ENCODE measurements at places on chromosomes 13 and 19.

DNA sequence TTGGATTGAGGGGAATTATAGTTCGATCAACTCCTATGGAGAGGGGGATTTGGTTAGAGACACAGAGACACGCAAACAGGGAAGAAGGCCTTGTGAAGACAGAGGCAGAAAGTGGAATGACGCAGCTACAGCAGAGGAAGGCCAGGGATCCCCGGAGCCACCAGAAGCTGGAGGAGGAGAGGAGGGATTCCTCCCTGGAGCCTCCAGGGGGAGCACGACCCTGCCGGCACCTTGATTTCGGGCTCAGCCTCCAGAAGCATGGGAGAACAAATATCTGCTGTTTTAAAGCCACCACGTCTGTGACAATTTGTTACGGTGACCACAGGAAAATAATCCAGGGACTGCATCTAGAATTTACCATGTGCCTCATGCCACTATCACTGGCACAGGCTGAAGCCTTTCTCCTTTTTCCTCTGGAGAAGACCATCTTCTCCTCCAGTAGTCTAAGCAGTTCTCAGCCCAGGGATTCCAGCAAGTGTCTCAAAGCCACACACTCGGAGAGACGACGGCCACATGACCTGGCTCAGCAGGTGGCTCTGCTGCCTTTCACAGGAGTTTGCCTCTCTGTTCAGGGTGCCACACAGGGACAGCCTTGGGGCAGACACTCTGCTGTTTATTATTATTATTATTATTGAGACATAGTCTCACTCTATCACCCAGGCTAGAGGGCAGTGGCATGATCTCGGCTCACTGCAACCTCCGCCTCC, 39.9 kb upstream of the CCNE1 start:
- DNase-seq, result no peak

- DNase-seq, result no peak
These were observed 4.2 kb downstream of the SNRPA start for GRCh38 chr19:40755248-40755624.

DNA sequence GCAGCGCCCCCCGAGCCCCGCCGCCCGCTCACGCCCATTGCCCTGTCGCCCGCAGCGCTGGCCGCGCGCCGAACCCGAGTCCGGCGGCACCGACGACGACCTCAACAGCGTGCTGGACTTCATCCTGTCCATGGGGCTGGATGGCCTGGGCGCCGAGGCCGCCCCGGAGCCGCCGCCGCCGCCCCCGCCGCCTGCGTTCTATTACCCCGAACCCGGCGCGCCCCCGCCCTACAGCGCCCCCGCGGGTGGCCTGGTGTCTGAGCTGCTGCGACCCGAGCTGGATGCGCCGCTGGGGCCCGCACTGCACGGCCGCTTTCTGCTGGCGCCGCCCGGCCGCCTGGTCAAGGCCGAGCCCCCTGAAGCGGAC, 518 bp downstream of the KLF2 start:
- DNase-seq, result no peak

GRCh38 chr19:46478356-46478986, 7.1 kb upstream of the PNMA8A start:
- DNase-seq, result no peak

- no peak for DNase-seq
These were observed 7.1 kb downstream of the RFX2 start for GRCh38 chr19:6103217-6103644.

DNA sequence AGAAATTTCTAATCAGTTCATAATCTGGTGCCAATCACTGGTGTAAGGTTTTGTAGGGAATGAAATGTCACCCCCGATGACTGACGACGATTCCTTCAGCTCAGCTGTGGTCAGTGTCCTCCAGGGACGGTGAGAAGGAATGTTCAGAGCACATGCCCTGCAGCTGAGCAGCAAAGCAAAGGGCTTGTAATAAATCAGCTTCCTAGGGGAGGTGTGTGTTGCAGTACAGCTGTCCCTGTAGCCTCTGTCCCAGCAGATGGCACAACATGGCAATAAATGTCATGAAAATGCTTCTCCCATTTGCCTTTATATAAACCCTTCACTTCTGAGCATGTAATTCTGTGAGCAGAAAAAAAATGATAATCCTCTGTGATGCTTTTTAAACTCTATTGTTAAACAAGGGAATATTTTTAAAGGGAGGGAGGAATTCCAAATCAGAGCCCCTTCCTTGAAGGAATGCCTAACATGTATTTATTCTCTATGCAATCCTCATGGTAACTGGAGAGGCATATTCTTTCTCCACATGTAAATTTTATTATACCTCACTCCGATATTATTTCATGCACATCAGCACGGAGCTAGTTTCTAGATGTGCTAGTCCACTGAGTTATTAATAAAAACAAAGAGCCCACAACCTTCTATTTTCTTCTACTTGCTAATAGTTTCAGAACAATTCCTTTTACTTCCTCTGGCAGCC, 102.5 kb downstream of the FAM216B start:
- DNase-seq, result no peak
